ENCODE measurements at places on chromosomes 11 and 22. TPM values are rescaled to one million over a fixed set of nuclear protein-coding genes. Genes with fewer than 3 reads are reported as not detected.

DNA sequence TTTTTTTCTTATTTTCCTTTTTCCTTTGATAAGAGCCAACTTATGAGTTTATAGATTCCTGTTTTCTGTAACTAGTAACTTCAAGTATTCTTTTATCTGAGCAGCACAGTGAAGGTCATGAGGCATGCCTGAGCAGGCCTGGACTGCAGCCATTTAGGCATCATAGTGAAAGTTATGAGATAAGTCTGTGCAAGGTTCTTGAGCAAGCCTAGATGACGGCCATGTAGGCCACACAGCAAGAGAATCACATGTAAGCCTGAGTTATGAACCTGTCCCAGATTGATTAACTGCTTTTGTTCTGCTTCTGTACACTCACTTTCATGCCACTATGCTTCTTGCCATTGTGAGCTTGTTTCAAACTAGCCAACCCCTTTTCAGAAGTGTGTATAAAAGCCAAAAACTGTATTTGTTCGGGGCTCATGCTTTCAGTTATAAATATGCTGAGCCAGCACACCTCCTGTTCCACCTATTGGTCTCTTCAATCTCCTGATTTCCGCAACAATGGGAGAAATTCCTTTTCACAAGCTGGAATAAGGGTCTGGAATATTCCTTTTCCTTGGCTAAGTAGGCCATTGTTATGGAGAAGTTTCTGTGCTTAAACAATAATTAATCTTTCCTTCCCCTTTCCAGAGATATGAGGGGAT, 745.7 kb downstream of the FAM181B start:
- DNase-seq, result peak; percentile 90

GRCh38 chr22:19959043-19959586, 17.5 kb upstream of the TXNRD2 start:
- peak; percentile 84 for DNase-seq

VWA5A gene
- polyA plus RNA-seq, result 28.3 TPM

PRRG4 gene
- polyA plus RNA-seq, result 1.0 TPM

DNA sequence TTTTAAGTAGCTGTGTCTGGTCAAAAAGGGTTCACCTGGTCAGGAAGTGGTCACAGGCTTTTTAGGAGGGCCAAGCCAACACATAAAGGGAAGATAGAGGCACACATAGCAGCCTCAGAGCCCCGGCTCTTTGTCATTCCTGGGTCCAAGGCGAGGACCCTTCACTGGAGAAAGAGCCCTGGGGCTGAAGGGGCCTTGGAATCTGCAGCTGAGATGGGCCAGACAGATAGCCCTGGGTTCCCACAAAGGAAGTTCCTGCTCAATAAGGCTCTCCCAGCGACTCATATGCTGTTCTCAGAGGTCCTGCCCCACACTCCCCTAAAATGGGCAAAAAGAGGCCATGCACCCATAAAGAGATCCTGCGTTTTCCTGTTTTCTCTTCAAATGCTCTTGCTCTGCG, 77.7 kb downstream of the LINC01488 start:
- DNase-seq, result no peak

- no peak for DNase-seq
Observed at GRCh38 chr11:126502982-126503381, 147.5 kb downstream of the ST3GAL4 start.

PRG3 gene
- polyA plus RNA-seq, result not detected

GRCh38 chr22:17773606-17774205, 563 bp downstream of the BID start:
- peak; percentile 48 for DNase-seq

C11orf16 gene
- polyA plus RNA-seq, result 5.9 TPM

- peak; percentile 51 for DNase-seq
Observed at GRCh38 chr11:2533587-2534133, 88.9 kb downstream of the KCNQ1 start.

DNA sequence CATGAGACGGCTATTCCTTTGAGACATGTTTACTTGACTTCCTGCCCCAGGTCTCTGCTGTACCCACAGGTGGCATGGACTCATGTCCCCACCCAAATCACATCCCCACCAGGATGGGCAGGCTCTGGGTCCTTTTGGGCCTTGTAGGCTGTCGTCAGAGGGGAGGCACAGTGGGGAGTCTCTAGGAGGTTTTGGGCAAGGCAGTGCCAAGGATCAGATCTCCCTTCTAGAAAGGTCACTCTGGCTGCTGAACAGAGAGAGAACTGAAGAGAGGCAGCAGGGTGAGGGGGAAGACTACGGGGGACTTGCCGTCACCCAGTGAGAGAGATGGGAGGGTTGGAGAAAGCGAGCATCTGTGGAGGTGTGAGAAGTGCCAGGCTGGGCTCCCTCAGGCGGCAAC, 4.6 kb upstream of the KCNQ1OT1 start:
- DNase-seq, result no peak

DNA sequence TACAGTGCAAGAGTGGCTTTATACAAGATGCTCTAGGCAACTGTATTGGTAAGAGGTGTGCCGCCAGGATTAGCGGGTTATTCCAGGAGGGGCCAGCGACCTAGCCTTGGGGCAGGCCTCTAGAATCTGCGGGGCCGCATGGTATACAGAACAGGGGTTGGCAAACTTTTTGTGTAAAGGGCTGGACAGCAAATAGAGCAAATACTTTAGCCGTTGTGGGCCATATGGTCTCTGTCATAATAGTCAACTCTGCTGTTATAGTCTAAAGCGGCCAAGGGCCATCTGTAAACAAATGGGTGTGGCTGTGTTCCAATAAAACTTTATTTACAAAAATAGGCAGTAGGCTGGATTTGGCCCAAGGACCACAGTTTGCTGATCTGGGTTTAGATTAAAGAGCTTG, 32.6 kb downstream of the FBLN1 start:
- no peak for DNase-seq

GRCh38 chr11:95296621-95297025, 65.6 kb upstream of the SESN3 start:
- DNase-seq, result no peak

GAB2 gene
- 14.3 TPM for polyA plus RNA-seq

SOX6 gene
- 39.6 TPM for polyA plus RNA-seq

KRTAP5-2 gene
- not detected for polyA plus RNA-seq

DNA sequence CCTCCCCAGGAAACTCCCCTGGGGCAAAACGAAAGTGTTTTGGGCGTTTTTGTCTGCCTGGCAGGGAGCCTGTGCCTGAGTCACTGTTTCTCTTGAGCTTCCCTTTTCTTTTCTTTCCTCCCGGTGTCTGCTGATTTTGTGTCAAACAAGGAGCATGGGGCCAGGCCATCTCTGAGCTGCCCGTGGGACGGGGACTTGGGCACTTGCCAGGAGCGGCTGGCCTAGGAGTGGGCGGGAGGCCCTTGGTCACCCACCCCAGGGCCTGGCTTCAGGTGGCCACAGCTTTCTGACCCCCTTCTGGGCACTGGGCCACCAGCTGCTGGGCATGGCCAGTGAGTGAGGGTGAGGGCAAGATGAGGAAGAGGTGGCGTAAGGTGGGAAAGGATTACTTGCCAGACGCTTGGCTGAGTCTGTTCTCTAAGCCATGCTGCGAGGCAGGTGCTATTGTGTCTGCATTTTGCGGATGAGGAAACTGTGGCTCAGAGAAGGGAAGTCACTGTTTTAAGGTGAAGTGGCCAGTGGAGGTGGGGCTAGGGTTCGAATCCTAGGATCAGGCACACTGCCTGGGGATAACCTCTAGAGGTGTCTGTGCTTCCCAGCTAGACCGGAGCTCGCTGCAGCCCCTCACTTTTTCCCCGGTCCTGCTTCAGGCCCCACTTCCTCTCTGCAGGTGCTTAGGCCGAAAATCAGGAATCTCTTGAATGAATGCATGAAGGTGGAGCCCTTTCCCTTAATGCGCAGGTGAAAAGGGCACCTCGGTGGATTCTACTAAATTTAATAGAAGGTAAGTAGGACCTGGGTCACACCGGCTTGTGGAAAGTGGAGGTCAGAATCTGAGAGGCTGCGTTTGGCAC, 7.8 kb upstream of the NFAM1 start:
- DNase-seq, result no peak

GAL gene
- polyA plus RNA-seq, result 1.3 TPM

DNA sequence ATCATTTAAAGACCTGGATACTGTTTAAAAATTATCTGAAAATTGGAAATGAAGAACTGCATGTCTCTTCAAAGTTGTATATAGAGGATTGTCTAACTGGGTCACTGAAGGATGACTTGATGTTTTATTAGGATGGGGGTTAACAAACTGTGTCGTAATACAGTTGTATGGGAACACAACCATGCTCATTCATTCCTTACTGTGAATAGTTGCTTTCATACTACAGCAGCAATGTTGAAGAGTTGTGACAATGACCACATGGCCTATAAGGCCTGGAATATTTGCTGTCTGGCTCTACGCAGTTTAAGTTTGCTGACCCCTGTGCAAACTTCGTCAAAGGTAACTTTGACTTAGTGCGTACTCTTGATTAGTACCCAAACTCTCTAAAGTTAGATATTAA, 38.4 kb downstream of the FDX1 start:
- DNase-seq, result no peak

MOV10L1 gene
- 73.3 TPM for polyA plus RNA-seq

SPECC1L gene
- polyA plus RNA-seq, result 70.0 TPM

GLB1L2 gene
- 18.5 TPM for polyA plus RNA-seq

DNA sequence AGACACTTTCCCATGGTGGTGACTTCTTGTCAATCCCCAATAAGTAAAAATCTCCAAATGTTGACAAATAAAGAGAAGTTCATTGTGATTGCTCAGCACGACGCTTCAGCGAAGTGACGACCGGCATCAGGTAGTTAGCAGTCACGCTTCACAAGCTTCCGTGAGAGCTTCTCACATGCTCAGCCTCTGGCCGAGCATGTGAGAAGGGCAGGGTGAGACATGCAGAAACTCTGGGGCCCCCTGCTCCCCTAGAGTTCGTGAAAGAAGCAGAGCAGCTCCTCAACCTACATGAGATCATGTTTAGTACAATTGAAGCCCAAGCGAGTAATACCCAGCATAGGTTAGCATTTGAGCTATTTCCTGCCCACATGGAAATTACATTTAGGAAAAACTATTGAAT, 4.4 kb upstream of the C11orf16 start:
- no peak for DNase-seq

GRCh38 chr11:96263238-96263763, 79.7 kb downstream of the MAML2 start:
- DNase-seq, result no peak

DNA sequence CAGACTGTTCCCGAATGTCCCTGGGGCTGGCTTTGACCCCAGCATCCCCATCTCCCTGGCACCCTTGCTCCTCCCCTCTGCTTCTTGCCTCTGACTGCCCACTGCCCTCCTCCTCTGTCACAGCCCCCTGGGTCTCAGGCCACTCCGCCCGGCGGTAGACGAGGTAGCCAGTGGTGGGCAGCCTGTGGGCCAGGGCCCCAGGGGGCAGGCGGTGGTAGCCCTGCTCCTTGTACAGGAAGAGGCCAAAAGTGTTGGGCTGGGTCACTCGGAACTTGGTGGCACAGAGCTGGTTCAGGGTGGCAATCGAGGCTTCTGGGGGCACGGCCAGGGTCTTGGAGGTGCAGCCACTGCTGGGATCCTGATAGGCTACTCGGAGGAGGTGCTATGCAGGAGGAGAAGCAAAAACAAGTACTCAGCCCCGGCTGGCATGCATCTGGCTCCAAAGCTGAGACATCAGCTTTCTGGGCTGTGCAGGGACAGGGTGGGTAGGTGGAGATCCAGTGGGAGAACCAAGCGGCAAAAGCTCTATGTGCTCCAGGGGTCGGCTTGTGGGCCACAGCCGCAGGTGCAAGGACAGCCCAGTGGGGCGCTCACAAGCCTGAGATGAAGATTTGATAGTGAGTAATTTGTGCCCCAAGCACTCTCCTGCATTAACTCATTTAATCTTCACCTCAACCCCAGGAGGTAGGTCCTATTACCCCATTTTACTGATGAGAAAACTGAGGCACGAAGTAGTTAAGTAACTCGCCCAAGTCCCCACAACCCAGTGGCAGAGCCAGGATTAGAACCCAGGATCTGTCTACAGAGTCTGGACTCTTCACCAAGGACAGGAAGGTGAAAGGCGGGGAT, 3.6 kb downstream of the RIN1 start:
- DNase-seq, result no peak

TMEM25 gene
- polyA plus RNA-seq, result 16.4 TPM

DNA sequence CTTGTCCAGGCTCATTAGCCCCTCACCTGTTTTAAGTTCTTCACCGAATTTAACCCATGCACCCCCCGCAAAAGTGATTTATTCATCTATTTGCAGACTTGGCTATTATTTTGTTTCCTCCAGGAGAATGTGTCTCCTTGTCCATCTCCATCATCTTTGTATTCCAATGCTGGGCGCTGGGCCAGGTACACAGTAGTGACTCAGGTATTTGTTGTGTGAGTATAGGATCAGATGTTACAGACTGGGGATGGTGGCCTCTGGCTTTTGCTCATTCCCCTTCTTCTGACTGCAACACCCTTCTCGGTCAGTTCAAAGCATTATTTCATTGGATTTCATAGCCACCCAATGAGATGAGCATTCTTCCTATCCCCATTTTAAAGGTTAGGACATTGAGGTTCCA, 408.2 kb downstream of the MN1 start:
- no peak for DNase-seq

DNA sequence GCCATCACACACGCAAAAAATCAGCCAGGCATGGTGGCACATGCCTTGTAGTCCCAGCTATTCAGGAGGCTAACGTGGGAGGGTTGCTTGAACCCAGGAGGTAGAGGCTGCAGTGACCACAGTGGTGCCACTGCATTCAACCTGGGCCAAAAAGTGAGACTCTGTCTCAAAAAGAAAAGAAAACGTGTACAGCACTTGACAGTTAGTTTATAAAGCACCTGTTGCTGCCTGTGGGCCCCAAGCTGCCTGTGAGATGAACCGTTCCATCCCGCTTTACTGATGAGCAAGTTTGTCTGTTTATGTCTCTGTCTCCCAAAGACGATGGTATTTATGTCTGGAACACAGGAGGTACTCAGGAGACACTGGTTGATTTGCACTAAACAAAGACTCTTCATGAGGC, 1.5 kb upstream of the PRR5 start:
- DNase-seq, result no peak

DNA sequence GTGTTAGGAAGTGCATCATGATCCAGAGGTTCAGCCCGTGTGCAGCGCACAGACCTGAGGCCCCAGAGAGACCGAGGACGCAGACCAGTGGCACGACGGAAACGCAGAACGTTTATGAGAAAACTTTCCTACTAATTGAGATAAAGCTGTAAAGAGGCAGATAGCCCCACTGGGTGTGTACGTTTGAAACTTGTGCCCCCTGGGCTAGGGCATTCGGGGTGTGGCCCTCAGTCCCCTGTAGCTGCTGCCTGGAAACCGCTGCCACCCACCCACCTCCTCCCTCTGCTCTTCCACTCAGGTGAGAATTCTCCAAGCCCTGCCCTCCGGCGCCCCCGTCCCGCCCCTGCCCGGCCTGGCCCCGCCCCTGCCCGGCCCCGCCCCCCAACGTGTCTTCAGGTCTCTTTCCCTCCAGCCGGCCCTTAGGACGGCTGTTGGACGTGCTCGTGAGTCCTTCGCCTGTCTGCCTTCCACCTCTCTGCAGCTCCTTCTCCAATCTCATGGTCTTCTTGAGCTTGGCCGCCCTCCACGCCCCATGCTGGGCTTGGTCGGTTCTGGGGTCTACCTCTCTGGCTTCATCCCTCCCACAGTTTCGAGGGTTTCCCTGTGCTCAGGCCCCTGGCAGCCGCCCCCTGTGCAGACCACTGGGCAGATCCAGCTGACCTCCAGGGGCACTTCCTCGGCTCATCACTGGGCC, 12.1 kb downstream of the MAPK8IP2 start:
- no peak for DNase-seq
